ENCODE measurements at places on chromosomes 7 and 10.

DNA sequence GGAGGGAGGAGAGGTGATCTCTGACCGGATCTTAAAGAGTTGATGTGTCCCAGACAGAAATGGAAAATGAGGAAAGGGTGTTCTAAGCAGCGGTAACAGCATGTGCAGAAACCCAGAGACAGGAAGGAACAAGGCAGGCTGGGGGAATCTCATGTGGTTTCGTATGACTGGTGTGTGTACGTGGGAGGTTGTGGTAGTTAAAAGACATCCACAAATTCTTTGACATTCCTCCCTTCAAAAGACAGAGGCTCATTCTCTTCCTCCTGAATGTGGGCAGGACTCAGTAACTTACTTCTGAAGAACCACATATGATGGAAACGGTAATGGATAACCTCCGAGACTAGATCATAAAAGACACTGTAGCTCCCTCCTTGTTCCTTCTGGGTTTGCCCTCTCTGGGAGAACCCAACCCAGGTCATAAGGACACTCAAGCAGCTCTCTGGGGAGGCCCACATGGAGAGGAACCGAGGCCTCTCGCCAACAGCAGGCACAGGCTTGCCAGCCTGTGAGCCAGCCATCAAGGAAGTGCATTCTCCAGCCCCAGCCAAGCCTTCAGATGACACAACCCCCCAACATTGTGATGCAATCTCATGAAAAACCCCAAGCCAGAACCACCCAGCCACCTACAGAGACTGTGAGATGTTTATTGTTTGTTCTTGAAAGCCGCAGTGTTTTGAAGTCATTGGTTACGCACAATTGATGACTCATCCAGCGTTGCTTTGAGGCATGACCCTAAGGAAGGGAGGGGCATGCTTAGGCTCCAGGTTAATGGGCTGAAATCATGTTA is 116.0 kb downstream of the SLIT1 start:
- H3K36me3 ChIP-seq: no peaks in the 10 kb centered on the region
- no peak for DNase-seq
- H3K4me3 ChIP-seq: no peak overlapping the region
- H3K27ac ChIP-seq: no peak overlapping the region
- H3K27me3 ChIP-seq: no peaks in the 10 kb centered on the region

DNA sequence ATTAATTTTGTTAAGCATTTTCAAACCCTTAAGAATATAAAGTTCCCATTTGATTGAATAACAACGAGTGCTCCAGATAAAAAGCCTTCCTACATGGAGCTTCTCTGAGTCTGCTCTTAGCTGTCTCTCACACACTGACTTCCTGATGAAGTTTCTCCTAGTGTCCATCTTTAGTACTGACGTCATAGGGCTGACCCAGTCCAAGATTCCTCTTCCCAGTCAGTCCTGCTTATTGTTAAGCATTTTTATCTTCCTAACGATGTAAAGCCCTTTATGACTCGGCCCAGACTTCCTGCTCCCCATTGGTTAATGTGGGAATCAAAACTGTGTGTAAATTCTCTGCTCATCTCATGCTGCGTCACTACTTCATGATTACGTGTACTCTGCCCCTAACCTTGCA is 398.8 kb downstream of the TFEC start:
- no peaks in the 10 kb centered on the region for H3K27me3 ChIP-seq
- no peaks in the 10 kb centered on the region for H3K36me3 ChIP-seq
- DNase-seq: no peak
- H3K27ac ChIP-seq: no peak overlapping the region
- no peaks in the 10 kb centered on the region for H3K4me1 ChIP-seq

DNA sequence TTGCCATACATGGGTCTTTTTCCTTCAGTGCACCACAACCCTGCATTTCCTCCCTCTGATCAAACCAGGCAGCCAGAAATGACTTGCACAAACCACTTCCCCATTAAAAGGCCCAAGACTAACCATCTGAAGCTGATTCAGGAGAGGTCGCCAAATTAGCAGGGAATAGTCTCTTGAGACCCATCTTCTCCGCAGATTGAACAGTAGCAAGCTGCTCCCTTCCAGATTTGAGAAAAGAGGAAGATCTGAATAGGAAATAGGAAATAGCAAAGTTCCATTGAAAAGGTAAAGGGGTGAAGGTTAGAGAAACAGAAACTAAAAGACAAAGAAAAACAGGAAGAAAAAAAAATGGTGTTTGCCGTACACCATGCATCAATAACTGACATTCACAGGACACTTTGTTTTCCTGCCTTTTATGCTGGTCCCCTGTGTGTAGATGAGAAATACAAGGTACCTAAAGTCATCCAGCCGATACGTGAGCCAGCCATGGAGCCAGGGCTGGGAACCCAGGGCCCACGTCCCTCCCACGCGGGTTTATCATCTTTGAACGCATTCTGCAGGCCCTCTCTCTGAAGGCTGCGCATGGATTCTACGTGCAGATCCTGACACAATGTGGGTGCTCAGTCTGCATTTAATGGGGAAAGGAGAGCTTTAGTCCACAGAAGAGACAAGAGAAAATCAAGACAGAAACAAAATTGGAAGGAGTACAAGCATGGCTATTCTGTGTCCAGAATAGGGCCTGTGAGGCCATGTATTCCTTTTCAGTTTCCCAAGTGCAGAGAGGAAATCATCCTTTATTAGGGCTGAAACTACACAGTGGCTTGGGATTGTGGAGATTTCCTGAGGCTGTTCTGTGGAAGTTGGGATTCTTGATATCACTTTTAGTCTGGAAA is 268.4 kb upstream of the NPVF start:
- no peak overlapping the region for H3K4me3 ChIP-seq
- no peak overlapping the region for H3K27ac ChIP-seq
- no peaks in the 10 kb centered on the region for H3K36me3 ChIP-seq
- H3K27me3 ChIP-seq: no peaks in the 10 kb centered on the region

DNA sequence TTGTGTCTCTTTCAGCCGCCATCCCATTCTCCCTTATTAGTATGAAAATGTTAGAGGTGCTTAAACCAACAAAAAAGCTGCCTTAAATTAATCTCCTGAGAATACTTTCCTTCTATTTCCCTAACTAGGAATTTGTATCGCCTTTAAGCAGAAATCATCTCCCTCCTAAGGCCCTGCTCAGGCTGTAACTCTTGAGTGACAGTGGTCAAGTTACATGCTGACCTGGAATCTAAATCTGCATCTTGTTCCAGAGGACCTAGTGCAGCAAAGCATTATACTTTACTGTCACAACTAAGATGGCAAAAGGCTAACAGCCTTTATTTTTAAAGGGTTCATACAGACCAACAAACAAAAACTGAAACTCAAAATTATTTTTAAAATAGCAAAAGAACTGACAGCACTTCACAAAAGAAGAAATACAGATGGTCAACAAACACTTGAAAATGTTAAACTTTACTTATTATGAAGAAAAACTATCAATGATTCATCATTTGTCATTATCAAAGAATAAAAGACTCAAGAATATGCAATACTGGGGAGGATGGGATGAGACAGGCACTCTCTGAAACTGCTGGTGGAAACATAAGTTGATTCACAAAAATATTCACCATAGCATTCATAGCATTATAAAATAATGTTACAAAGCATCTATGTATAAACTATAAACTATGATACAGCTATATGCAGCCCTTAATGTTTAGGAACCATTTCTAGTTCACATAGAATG is 11.0 kb downstream of the CYREN start:
- no peak overlapping the region for H3K27ac ChIP-seq
- H3K4me1 ChIP-seq: peaks cover 4% of the 10 kb centered on the region
- no peaks in the 10 kb centered on the region for H3K36me3 ChIP-seq
- no peak overlapping the region for H3K4me3 ChIP-seq
- no peak for DNase-seq
- no peaks in the 10 kb centered on the region for H3K27me3 ChIP-seq

- no peak for DNase-seq
- no peak overlapping the region for H3K4me3 ChIP-seq
- no peaks in the 10 kb centered on the region for H3K36me3 ChIP-seq
- no peak overlapping the region for H3K27ac ChIP-seq
- no peaks in the 10 kb centered on the region for H3K27me3 ChIP-seq
Measured at GRCh38 chr7:70353946-70354335, 755.7 kb downstream of the AUTS2 start.

DNA sequence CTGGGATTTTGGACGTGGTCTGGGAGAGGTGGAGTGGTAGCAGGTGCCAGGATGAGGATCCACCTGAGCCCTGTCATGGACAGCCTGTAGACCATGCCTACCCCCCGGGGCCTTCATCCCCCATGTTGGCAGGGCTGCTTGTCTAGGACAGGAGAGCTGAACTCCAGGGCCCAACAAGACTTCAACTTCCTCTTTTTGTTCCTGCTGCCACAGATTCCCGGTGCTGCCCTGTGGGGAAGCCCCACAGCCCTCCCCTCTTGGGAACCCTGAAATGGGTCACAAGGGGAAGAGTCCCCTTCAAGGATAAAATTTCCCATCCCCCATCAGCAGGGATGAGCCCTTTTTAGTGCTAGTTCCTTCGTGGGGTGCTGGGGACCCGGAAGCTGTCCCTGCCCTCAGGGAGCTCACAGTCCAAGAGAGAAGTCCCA is 1.3 kb upstream of the CUEDC2 start:
- H3K36me3 ChIP-seq: no peaks in the 10 kb centered on the region
- H3K27ac ChIP-seq: no peak overlapping the region
- no peak for DNase-seq
- H3K27me3 ChIP-seq: no peaks in the 10 kb centered on the region

DNA sequence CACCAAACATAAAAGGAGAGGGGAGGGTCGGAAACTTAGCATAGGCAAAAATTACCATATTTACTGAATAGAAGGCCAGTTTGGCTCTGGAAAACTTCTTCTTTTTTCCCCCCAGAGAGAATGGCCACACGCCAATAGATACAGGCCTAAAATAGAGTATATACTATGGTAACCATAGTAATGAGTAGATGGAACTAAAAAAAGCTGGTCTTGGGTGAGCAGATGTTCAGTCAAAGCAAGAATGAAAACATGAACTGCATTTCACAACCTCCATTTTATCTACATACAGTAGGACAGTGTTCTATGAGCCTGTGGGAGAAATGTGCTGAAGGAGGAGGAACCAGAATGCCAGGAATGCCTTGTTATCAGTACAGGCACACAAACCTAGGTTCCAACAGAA is 141.7 kb upstream of the SEMA3A start:
- H3K27me3 ChIP-seq: no peaks in the 10 kb centered on the region
- H3K27ac ChIP-seq: no peak overlapping the region
- no peak overlapping the region for H3K4me3 ChIP-seq
- no peak for DNase-seq
- no peaks in the 10 kb centered on the region for H3K36me3 ChIP-seq

DNA sequence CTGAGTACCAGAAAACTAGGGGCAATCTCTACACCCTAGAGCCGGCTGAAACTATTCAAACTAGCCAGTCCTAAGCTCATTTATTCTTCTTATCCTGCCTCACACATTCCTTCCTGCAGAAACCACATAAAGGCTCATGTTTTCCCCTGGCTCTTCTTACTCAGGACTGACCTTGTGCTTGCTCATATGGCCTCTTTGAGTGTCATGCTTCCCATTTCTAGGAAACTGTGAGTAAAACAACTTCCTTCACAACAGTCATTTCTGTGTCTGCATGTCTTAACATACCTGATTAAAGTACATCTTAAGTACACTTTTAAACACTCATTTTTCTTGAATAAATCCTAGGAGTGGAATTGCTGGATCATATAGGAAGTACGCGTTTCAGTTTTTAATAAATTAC is 52.3 kb upstream of the KIAA1217 start:
- no peak overlapping the region for H3K27ac ChIP-seq
- H3K36me3 ChIP-seq: no peaks in the 10 kb centered on the region
- no peak for DNase-seq
- no peaks in the 10 kb centered on the region for H3K4me1 ChIP-seq

DNA sequence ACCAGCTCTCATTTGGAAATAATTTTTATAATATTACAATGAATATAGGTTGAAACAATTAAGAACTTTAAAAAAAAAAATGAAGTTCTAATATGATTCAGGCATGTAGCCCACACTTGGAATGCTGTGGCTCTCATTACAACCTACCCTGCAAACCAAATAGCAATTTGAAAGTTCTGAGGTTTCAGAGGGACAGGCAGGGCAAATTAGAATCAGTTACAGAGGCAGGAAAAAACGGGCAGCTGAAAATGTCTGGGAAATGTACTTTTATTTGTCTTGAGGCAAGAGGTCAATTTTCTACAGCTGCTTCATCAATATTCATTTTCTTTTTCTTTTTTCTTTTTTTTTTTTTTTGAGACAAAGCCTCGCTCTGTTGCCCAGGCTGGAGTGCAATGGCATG is 95.3 kb downstream of the PIP4K2A start:
- DNase-seq: no peak
- H3K4me3 ChIP-seq: no peak overlapping the region
- no peaks in the 10 kb centered on the region for H3K36me3 ChIP-seq
- no peaks in the 10 kb centered on the region for H3K27me3 ChIP-seq

DNA sequence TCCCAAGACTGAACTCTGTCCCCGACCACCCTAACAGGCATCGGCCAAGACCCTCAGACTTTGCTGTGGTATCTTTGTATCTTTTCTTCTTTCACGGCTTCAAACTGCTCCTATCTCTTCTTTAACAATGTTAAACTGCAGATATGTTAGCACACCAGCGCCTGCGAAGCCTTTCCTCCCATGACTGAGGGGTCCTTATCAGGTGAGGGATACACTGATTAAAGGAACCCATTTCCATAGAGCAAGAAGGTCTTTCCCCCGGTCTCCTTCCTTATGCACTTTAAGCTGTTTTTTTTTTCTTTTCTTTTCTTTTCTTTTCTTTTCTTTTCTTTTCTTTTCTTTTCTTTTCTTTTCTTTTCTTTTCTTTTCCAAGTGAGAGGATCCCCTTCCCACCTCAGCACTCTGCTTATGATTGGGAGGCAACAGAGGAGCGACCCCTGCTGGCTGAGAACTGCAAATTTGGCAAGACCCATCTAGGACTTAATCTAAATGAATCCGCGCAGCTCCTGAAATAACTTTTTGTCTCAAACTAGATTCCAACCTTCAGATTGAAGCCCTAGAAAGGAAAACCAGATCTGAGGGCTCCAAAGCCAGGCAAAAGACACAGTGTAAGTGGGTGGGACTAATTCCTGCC is 109.9 kb downstream of the ITGB8 start:
- no peaks in the 10 kb centered on the region for H3K36me3 ChIP-seq
- no peaks in the 10 kb centered on the region for H3K27me3 ChIP-seq
- H3K4me3 ChIP-seq: no peak overlapping the region

- no peaks in the 10 kb centered on the region for H3K27me3 ChIP-seq
- H3K36me3 ChIP-seq: no peaks in the 10 kb centered on the region
- H3K27ac ChIP-seq: no peak overlapping the region
- DNase-seq: no peak
- no peaks in the 10 kb centered on the region for H3K4me1 ChIP-seq
- no peak overlapping the region for H3K4me3 ChIP-seq
Measured at GRCh38 chr10:88946965-88947590, 5.5 kb downstream of the ACTA2 start.

DNA sequence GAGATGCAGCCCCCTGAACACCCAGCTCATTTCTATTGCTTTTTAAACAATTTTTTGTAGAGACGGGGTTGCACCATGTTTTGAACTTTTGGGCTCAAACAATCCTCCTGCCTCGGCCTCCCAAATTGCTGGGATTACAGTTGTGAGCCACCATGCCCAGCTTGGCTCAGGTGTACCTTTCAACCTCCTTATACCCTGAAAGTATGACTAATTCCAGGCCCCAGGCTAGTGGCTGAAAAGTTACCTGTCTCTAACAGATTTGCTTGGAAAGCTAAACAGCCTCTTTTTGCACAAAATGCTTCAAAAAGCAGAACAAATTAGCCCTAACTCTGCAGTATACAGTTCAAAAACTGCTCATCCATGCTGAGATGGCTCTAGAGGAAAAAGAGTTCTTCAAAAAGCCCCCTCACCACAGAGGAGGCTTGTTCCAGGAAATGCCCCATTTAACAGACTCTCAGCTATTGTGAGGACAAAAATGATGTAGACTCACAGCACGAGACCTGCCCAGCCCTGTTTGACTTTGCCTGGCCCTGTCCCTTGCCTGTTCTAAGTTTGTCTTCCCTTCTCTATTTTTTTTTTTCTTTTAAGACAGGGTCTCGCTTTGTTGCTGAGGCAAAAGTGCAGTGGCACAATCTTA is 13.4 kb upstream of the AP1S1 start:
- H3K27ac ChIP-seq: no peak overlapping the region
- no peaks in the 10 kb centered on the region for H3K36me3 ChIP-seq
- no peak overlapping the region for H3K4me3 ChIP-seq
- no peaks in the 10 kb centered on the region for H3K4me1 ChIP-seq

Data from testis (tissue), 5 donors.